NCI-H748 treated with DMSO at 0.1 percent for 48 hours (cell line): ENCODE measurements at places on chromosomes 6 and 20.

- DNase-seq, result no peak
Measured at GRCh38 chr6:42254505-42254904, 36.8 kb upstream of the MRPS10 start.

DNA sequence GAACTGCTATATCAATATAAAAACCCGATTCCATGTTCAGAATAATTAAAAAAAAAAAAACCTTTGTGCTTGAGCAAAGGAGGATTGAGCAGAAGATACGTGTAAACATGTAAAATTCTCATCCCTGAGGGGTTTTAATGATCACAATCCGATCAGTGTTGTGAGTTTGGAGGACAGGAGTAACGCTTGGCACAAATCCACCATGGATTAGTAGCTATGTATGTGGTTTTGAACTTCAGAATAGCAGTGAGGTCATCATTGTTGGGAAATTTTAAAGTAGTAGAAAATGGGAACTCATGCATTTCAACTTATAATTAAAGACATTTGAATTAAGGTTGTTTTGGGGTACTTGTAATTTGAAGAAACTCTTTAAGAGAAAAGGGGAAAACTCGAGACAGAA is 203.2 kb downstream of the RPS12 start:
- DNase-seq, result no peak

- no peak for DNase-seq
Measured at GRCh38 chr6:71482742-71483141, 194.1 kb downstream of the OGFRL1 start.

- DNase-seq, result no peak
Measured at GRCh38 chr6:142302421-142303175, 791 bp downstream of the ADGRG6 start.

DNA sequence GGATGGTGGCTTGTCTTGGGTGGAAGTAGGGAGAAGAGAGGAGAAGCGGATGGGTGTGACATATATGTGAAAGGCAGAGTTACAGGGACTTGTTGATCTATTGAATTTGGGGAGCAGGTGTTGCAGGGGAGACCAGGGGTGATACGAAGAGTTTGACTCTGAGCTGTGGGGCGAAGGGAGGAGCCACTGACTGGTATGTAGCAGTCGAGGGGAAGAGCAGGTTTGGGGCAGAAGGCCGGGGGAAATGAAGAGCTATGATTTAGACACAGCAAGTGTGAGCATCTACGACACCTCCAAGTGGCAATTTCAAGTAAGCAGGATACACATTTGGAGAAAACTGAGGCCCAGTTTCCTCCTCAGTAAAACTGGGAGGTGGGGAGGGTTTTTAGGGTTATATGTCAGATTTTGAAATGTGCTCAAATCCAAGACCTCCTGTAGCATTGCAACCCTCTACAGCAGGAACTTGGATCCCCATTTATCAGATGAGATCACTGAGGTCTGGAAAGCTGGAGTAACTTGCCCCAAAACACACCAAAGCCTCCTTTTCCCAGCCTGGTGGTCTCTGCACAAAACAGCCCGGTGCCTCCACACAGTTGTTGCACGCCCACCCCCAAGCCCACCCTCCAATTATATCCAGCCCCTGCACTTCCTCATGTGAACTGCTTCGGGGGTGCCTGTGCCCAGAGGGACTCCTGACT is 137.8 kb downstream of the PREX1 start:
- DNase-seq, result no peak

DNA sequence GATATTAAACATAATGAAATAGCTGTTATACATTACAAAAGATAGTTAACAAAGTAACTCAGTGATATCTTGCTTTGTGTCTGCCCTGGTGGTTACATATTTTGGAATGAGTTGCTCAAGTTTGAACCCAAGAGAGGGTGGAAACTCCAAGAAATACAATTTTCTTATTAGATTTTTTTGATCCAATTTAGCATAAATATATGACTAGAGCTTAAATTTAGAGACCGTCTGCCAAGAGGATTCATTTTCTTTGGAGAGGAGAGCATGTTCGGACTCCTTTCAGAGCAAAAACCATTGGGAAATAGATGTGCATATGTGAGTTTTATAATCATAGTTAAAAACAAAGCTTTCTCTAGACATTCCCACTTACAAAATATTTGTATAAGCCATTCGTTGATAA is 353.4 kb downstream of the EPM2A start:
- DNase-seq, result no peak

DNA sequence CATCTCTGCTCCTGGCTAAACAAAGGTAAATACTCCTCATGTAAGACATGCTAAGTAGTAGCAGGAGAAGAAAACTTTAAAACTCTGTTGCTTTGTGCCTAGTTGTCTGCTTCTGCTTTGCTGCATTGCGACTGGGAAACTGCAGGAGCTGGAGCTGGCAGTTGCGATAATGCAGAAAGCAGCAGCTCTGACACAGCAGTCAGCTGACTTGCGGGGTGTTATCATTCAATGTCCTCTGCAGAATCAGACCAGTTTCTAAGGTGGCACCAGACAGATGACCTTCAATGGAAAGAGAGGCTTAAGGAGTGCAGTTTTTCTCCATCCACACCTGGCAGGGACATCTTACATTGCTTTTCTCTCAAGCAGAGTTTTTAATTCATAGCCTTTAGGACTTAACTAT is 69.9 kb upstream of the SOX4 start:
- no peak for DNase-seq

- DNase-seq, result no peak
Measured at GRCh38 chr20:10067321-10067720, 32.5 kb downstream of the ANKEF1 start.

DNA sequence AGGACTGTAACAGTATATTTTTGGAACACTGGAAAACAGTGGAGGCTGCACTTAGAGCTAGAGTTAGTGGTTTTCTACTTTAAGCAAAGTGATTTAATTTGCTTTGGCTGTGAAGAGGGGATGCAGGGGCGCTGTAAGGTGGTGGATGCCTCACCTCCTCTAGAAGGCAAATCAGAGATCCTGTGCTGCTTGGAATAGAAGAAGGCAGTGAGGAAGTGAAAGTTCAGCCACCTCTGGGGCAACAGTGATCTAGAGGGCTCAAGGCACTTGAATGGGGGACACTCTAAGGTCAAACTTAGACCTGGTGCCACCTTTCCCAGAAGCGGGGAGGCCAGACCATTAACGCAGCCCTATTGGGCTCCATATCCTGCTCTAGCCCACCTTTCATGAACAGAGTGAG is 19.0 kb upstream of the SNRPB2 start:
- no peak for DNase-seq

DNA sequence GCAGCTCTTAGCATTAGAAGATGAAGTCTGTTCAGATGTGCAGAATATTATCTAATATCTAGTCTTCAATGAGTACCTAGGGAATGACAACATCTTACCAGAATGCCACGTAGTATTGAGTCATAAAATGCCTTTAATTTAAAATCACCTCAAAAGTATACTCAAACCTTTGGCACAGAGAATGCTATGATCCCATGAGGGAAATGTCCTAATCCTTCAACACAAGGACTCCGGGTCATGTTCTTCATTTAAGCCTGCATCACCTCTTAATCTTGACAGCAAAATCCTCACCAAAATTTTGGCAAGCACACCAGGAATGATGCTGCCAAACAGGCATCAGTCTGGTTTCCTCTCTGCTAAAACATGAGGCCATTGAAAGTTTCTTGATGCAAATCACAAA is 23.6 kb upstream of the MARCKS start:
- no peak for DNase-seq

- no peak for DNase-seq
Measured at GRCh38 chr20:50572938-50573777, 63.0 kb downstream of the PTPN1 start.

DNA sequence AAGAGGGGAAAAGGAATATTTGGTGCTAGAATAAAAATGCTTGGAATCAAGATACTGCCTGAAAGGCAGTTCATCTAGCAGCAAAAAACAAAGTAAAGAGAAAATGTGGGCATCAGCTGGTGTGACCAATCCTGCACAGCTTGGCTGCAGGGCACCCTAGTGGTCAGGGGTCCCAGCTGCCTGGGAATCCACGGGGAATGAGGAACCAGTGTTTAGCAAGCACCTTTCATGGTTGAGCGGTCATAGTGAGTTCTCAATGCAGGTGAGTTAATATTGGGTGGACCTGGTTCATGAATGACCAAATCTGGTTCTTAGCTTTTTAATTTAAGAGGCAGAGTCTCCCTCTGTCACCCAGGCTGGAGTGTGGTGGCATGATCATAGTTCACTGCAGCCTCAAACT is 53.3 kb downstream of the CAP2 start:
- no peak for DNase-seq

DNA sequence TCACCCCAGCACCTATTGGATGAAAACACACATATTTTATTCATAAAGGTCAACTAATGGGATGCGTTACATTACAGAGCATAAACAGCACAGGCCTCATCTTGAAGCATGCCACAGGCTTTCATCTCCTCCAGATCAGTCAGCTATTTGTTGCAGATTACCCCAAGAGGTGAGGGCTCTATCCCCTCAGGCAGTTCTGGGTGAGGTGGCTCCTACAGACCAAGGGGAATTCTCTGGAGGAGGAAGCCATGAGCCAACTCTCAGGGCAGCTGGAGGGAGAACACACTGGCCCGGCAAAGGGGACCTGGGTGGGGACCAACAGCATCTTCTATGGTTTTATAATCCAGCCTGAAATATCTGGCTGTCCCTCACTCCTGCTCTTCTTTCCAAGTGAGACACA is 126.4 kb upstream of the BTBD3 start:
- DNase-seq, result no peak

DNA sequence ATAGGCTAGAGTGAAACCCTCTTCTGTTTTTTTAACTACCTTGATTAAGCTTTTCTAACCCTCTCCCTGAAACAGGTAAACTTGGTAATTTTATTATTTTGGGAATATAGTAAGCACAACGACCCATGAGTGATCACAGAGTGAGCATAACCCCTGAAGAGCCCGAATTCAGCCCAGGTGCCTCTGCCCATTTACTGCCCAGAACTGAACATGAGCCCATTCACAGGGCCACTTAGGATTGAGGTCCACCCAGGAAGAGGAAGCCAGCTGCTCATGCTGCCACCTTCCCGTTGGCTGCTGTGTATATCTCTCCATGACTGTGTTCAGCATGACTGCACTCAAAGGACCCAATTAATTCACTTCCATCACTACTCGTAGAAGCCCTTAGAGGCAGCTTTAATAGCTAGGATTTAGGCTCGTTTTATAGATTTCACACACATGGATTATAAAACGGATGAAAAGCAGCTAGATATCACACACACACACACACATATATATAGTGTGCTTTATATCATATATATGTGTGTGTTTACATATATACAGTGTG is 8.3 kb upstream of the PDE10A start:
- DNase-seq, result no peak

DNA sequence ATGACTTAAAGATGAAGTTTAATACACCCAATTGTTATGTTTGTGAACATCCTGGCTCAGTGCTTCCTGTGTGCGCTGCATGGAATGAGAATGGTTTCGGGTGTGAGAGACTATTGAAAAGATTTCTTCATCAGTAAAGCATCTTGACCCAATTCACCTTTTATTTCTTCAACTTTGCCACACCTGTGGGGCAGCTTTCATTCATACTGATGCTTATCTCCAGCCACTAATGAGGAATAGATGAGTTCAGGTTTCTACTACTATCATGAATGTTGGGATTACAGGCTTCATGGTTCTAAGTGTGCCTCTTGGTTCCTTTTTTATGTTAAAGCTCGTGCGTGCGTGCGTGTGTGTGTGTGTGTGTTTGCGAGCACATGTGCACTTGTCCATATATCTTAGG is 373.7 kb upstream of the SOX4 start:
- DNase-seq, result no peak

- no peak for DNase-seq
Measured at GRCh38 chr6:12760911-12761310, 44.3 kb downstream of the PHACTR1 start.

- no peak for DNase-seq
Measured at GRCh38 chr6:158559338-158559894, 475 bp upstream of the TMEM181 start.

DNA sequence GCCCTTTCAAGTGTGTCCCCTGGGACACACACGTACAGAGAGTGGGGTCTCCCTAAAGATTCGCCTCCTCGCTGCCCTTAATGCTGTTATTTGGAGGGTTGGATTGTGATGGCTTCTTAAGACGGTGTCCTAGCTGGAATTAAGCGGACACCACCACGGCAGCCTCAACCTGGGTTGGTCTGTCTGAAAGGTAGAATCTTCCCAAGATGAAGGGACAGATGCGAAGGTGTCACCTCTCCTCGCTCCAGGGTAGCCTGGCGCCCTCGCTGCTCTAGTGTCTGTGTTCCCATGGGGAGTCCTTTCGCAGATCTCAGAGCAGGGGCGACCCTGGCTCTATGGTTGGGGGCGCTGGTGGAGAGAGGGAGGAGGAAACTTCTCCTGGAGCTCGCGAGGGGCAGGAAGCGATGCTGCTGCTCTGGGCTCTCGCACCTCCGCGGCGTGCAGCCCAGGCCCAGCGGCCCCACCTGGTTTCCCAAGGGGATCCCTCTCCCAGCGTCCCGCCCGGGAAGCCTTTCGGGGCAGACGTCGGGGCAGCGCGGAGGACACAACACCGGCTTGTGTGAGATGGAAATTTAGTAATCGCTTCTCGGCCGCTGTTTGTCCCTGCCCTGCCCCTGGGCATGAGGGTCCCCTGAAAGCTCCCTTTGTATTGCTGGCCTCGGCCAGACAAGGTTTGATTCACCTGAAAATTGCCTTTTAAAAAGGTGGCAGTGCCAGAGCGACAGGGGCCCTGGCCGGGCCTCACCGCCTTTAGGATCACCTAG is 1.7 kb downstream of the RSPO3 start:
- DNase-seq, result no peak

GRCh38 chr20:3993109-3993508 is 22.2 kb downstream of the RNF24 start:
- no peak for DNase-seq

- DNase-seq, result no peak
Measured at GRCh38 chr6:150453357-150453756, 84.5 kb downstream of the IYD start.

DNA sequence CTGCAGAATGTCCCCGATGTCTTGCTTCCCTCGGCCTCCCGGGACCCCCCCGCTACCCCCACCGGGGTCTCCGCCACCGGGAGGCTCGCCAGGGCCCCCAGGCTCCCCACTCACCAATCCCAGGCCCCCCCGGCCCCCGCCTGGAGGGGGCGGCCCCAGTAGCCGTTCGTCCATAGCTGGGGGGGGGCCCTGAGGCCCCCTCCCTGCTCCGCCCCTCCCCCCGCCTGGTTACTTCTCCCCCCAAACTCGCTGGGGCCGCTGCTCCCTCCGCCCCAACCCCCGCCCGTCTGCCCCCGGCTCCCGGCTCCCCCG is 304 bp downstream of the PBX2 start:
- no peak for DNase-seq

GRCh38 chr6:128339635-128340450 is 180.6 kb downstream of the PTPRK start:
- no peak for DNase-seq

- no peak for DNase-seq
Measured at GRCh38 chr6:71420095-71420692, 131.6 kb downstream of the OGFRL1 start.

DNA sequence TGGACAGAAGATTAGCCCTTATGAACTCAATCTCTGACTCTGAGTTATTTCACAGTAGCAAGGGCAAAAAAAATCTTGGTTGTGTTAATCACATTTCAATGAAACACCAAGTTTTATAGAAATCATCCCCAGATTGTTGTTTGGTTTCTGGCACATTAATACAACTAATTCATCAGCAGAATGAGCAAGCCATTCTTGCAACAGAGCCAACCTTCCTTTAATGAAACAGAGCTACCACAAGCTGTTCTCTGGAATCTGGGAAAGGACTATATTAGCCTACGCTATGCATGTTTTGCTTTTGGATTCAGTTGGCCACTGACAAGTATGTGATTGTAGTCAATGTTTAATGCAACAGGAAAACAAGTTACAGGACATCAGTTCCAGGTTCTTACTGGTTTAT is 13.8 kb upstream of the POPDC3 start:
- DNase-seq, result no peak

GRCh38 chr20:53934421-53935343 is 135.7 kb downstream of the BCAS1 start:
- DNase-seq, result no peak
